ENCODE measurements at places on chromosomes 7 and 10.
A peak's percentile ranks its signal among the peaks of the same experiment; 100 is the strongest.

GRCh38 chr7:3510101-3511020 is 209.3 kb downstream of the SDK1 start:
- peak; percentile 52 for DNase-seq

- no peak for DNase-seq
Observed at GRCh38 chr10:102312683-102313082, 67.4 kb downstream of the GBF1 start.

GRCh38 chr10:15789793-15790525 is 70.2 kb upstream of the ITGA8 start:
- DNase-seq, result no peak

DNA sequence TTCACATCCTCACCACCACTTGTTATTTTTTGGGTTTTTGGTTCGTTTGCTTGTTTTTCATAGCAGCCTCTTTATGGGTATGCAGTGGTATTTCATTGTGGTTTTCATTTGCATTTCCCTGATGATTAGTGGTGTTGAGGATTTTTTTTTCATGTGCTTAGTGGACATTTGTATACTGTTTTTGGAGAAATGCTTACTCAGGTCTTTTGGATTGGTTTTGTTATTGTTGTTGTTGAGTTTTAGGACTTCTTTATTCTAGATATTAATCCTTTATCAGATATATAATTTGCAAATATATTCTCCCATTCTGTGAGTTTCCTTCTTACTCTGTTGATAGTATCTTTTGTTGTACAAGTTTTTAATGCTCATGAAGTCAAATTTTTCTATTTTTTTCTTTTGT is 42.8 kb downstream of the GAD2 start:
- DNase-seq, result no peak

DNA sequence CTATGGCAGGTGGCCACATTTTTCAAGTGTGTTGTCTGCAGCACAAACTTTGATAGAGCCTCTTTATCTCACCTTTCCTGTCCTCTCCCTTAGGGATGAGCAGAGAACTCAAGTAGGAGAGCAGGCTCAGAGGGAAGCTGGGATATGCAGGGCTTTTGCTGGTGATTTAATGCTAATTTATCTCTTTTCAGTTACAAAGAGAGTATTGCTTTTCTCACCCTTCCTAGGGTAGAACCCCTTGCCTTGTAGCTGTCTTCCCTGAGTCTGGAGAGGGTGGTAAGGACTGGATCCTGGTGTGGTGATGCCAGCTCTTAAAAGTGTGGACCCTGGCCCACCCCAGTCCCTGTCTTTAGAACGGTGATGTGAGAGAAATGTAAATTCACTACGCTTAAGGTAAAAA is 1061.4 kb downstream of the TYW1 start:
- no peak for DNase-seq
